Esophagus squamous epithelium (tissue), 5 donors: ENCODE measurements at places on chromosomes 2 and 18.

- DNase-seq, result no peak
Observed at GRCh38 chr2:43415592-43415991, 180.2 kb downstream of the THADA start.

GRCh38 chr2:225367482-225367881 is 32.0 kb upstream of the NYAP2 start:
- no peak for DNase-seq

GRCh38 chr2:166440313-166440712 is 53.7 kb downstream of the SCN7A start:
- no peak for DNase-seq

- no peak for DNase-seq
Observed at GRCh38 chr2:207473931-207474235, 55.9 kb upstream of the CREB1 start.

DNA sequence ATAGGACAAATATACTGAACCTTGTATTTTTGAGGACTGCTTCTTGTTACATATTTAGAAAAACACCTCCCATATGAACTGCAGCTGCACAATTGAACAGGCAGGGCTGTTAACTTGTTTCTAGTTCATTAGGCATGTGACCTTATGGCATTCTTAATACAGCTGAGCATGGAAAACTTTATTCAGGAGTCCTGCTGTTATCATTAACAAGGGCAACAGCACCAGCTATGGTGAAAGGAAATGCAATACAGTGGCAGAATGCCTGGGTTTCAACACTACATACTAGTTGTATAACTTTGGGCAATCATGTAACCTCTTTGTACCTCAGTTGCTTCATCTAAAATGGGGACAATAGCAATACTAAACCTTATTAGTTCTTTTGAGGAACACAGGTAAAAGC is 71.8 kb downstream of the GDF7 start:
- no peak for DNase-seq

- DNase-seq, result no peak
Observed at GRCh38 chr2:18413676-18414396, 146.6 kb downstream of the RDH14 start.

DNA sequence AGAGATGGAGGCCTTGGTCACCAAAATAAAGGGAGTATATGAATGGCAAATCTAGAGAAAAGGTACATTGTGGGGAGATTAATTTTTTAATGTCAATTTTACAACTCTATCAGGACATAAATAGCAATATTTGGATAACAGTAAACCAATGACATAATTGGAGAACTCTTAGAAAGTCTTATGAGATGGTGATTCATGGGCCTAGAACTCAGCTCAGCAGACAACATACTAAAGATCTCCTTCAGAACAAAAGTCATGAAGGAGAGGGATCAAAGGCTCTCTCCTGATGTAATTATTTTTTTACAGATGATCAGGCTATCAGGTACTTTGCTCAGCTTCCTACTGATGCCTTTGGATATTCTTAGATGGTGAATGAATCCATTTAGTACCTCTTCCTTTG is 90.0 kb downstream of the CRACDL start:
- DNase-seq, result no peak

- DNase-seq, result no peak
Observed at GRCh38 chr2:216802516-216803215, 57.2 kb downstream of the TNP1 start.

GRCh38 chr2:190344276-190344827 is 963 bp downstream of the INPP1 start:
- DNase-seq, result no peak

DNA sequence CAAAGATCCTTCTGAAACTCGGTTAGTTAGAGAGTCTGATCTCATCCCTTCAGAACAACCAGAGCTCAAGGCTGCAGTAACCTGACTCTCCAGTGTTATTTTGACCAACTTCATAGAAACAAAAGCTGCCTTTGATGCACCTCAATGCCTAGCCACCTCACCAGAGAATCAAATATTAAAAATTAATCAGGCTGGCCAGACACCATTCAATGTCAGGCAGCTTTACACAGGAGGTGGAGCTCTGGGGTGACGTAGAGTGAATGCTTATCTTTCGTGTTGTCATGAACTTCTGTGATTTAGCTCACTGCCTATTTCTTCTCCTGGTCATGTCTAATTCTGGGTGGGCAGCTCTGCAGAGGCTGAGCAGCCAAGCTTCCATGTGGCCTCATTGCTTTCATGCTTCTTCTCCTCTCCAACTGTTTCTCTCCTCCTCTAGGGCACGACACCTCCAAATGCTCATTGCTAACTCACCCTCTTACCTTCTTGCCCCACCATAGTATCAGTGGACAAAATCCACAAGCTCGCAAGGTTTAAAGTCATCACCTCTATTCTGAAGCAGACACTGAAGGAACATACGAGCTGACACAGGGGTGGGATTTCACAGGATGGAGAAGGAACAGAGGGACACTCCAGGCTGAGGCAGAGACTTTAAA is 39.4 kb downstream of the AAK1 start:
- no peak for DNase-seq

GRCh38 chr2:71613953-71614925 is 160.9 kb downstream of the DYSF start:
- no peak for DNase-seq

DNA sequence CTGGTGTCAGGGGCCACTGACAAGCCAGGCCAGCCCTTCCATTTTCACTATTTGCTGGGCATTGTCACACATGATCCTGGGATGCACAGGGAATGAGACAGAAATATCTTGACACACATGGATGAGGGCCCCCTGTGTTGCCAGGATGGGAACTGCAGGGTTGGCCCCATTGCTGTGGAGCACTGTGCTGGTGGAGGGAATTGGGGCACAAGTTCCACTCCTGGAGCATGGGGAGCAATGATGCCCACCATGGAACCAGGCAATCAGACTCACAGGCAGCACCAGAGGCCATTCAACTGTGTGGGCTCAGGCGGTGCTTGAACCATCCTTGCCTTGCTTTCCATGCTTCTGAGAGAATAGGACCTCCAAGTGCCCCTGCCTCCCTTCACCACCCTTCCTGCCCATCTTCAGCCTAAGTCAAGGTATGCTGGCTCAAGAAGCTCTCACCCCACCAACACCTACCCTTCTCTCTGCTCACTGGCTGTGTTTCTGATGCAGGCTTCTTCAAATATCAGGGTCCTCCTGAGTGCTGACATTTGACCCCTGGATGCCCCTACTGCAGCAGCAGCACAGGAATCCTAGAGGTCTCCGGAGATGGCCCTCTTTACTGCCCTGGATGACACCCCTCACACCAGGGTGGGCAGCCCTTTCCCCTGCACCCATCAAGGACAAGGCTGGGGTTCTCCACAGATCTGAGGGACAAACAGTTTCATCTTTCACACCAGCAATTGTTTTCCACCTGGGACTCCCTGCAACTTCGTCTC is 11.0 kb downstream of the ADRA2B start:
- DNase-seq, result no peak

DNA sequence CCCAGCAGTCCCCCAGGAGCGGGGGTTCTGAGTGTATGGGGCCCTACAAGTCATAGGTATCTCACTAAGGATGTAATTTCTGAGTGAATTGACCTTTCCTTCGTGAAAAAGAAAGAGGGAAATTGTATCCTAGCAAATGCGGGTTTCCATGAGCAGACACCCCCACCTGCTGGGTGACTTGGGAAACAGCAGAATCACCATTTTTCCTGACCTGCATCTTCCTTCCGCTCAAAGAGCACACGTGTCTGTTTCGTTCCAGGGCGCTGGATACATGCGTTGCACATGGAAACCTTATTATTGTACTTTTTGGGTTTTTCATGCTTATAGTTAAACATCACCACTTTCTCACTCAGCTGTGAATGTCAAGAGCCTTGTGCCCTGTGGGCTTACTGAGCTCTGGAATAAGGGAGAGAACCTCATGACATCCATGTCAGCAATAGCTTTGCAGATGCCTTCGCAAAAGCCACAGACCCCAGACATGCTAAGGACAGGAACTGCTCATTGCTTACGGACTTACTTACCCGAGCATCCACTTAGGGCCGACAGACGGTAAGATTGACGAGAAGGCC is 132.8 kb downstream of the TPO start:
- no peak for DNase-seq

DNA sequence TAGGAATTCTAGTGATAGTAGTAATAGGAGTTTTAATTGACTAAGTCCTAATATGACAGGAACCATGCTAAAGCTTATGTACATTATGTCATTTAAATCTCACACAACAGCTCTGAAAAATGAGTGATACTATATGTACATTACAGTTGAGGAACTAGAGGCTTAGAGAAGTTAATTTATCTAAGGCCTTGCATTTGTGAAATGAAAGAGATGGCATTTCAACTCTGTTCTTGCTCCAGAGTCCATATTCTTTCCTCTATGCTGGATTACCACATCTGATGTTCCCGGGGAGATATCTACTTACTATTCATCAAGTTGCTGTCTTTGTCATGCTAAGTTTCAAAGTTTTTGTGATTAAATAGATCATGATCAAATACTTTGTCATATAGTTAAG is 5.7 kb downstream of the AGPS start:
- DNase-seq, result no peak

DNA sequence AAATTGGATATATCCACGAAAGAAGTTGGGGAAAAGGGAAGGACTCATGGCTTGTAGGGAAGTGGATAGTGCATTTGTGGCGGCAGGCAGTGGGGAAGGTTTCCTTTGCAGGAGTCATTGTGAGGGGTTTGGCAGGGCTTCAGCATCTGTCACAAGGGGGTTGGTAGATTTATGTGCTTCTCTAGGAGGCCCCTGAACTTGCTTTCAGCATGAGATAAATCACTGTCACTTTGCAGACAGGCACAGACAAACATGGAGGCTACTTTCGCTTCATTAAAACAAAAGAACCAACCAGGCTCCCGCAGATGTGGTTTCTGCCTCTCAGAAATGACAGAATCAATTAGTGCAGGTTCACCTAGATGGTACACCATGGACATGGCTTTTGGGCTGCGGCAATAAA is 340.7 kb downstream of the TGIF1 start:
- DNase-seq, result no peak

- no peak for DNase-seq
Observed at GRCh38 chr18:21629089-21629832, 17.1 kb downstream of the SNRPD1 start.

DNA sequence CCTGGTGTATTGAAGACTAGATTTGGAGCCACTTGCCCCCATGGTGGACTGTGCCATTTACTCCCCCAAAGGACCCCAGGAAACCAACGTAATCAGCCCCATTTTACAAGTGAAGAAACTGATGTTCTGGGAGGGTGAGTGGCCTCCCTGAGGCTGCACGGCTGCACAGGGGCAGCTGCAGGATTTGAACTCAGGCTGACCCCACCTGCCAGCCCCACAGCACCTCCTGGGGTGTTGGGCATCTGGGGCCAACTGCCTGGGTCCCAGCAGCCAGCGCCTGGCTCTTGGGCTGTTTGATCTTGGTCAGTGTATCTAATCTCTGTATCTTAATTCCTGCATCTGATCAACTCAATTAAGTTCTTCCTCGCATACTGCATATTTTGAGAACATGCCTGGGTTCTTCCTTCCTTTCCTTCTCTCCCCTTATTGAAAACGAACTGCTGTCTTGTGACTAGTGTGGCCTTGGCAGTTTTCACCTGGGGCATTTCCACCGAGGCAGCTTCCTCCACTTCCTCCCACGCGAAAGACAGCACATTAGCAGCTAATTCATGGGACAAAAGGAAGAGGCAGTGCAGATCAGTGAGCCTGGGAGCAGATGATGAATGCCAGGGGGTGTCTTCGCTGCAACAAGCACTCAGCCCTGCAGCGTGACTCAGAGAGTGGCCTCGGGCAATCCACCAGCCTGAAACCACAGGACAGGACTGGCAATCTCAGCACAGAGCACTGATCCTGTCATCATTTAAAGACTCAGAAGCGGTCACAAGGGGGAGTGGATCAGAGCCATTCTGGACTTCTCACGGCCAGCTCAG is 184.1 kb upstream of the RAB12 start:
- DNase-seq, result no peak
